T-helper 17 cell (primary cell): ENCODE measurements at places on chromosomes 16 and 17. TPM values are rescaled to one million over a fixed set of nuclear protein-coding genes. Genes with fewer than 3 reads are reported as not detected.
A peak's percentile ranks its signal among the peaks of the same experiment; 100 is the strongest.

- no peaks in the 10 kb centered on the region for H3K27me3 ChIP-seq
- H3K4me1 ChIP-seq = peaks cover 58% of the 10 kb centered on the region
- H3K4me3 ChIP-seq = no peak overlapping the region
- no peak for DNase-seq
- H3K27ac ChIP-seq = peak overlapping the region; percentile 79
- H3K36me3 ChIP-seq = peaks cover 2% of the 10 kb centered on the region
Observed at GRCh38 chr16:58124601-58124915, 4.6 kb downstream of the CFAP20 start.

- peak overlapping the region; percentile 99 for H3K27ac ChIP-seq
- H3K27me3 ChIP-seq = no peaks in the 10 kb centered on the region
- H3K4me1 ChIP-seq = peaks cover 65% of the 10 kb centered on the region
- DNase-seq = no peak
- peak overlapping the region; percentile 63 for H3K4me3 ChIP-seq
Observed at GRCh38 chr17:48416971-48417370, 13.0 kb downstream of the SKAP1 start.

CLEC18C gene
- 1.3 TPM for total RNA-seq

TMC7 gene
- not detected for total RNA-seq

DNA sequence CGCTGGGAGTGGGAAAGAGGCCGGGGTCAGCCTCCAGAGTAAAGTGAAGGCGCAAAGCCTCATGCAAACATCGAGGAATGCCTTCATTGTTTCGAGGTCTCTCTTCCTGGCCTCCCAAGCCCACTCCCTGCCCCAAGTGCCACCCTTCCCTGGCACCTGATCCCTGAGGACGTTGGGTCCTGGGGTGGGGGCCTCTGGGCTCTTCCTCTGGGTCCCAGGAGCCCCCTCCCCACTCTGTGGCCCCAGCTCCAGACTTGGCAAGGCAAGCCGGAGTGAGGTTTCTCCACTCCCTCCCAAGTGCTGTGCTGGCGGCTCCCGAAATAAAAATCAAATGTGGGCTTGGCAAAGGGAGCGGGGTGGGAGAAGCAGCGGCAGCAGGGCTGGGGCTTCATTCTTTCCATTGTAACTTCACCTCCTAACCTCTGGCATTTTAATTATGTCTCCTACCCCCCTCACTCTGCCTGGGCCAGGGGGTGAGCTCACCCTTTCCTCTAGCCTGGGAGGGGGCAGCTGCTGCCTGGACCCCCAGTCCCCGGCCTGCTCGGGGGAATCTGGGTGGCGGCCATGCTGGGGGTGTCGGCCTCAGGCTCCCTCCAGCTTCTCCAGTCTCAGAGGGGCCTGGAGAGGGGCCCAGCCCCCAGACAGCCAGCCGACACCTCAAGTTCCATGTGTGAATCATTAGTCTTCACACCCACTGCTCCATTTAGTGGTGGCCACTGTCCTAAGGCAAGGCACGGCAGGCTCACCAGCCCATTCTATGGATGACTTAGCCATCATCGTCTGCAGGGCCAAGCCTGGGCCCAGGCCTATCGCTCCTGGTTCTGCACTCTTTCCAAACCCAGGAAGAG lies 14.6 kb upstream of the TMEM92 start:
- peaks cover 8% of the 10 kb centered on the region for H3K4me1 ChIP-seq
- no peak overlapping the region for H3K27ac ChIP-seq
- peaks cover 10% of the 10 kb centered on the region for H3K36me3 ChIP-seq
- H3K27me3 ChIP-seq = peaks cover 50% of the 10 kb centered on the region
- DNase-seq = no peak
- H3K4me3 ChIP-seq = no peak overlapping the region

CSH1 gene
- total RNA-seq = 9.9 TPM

- peaks cover 12% of the 10 kb centered on the region for H3K27me3 ChIP-seq
- H3K4me1 ChIP-seq = peaks cover 3% of the 10 kb centered on the region
- DNase-seq = no peak
- H3K27ac ChIP-seq = no peak overlapping the region
- H3K4me3 ChIP-seq = peak overlapping the region; percentile 68
Observed at GRCh38 chr16:70685061-70685937, 554 bp downstream of the MTSS2 start.

DNA sequence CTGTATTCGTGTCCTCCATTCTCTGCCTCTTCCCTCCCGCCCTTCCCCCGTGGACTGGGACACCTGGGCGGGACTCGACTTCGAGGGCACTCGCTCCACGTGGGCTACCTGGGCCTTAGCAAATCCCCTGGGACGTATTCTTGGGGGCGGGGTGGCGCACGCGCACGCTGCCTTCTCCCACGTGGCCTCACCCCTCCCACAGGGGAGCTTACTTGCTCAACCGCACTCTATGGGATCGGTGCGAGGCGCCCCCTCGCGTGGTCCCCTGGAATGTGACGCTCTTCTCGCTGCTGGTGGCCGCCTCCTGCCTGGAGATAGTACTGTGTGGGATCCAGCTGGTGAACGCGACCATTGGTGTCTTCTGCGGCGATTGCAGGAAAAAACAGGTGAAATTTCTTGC lies 3.5 kb downstream of the VMO1 start:
- peak overlapping the region; percentile 39 for H3K4me3 ChIP-seq
- H3K27ac ChIP-seq = no peak overlapping the region
- H3K27me3 ChIP-seq = peaks cover 79% of the 10 kb centered on the region
- no peak for DNase-seq

- H3K4me1 ChIP-seq = peaks cover 10% of the 10 kb centered on the region
- H3K27ac ChIP-seq = no peak overlapping the region
- peaks cover 62% of the 10 kb centered on the region for H3K27me3 ChIP-seq
- H3K4me3 ChIP-seq = no peak overlapping the region
Observed at GRCh38 chr16:87552072-87552718, 50.1 kb upstream of the JPH3 start.

PRR11 gene
- total RNA-seq = 0.57 TPM

PIPOX gene
- 2.2 TPM for total RNA-seq

DNA sequence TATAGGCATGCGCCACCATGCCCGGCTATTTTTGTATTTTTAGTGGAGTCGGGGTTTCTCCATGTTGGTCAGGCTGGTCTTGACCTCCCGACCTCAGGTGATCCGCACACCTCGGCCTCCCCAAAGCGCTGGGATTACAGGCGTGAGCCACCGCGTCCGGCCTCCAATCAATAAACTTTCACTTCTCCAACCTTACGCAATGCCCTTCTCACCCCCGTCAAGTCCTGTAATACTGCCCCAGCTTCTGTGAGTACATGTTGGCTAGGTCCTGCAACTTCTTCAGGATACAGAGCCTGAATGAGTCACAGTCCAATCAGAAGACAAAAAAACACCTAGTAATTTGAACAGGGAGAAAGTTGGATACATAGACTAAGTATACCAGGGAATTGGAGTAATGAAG lies 47.1 kb upstream of the PHOSPHO1 start:
- H3K36me3 ChIP-seq = no peaks in the 10 kb centered on the region
- H3K27me3 ChIP-seq = peaks cover 6% of the 10 kb centered on the region
- no peak overlapping the region for H3K4me3 ChIP-seq
- H3K4me1 ChIP-seq = peaks cover 5% of the 10 kb centered on the region
- H3K27ac ChIP-seq = no peak overlapping the region

- peaks cover 5% of the 10 kb centered on the region for H3K27me3 ChIP-seq
- H3K4me3 ChIP-seq = peak overlapping the region; percentile 67
- peaks cover 3% of the 10 kb centered on the region for H3K36me3 ChIP-seq
Observed at GRCh38 chr17:42179911-42180410, 981 bp downstream of the KCNH4 start.

OR1A1 gene
- total RNA-seq = not detected

PALB2 gene
- 8.7 TPM for total RNA-seq

KRT36 gene
- total RNA-seq = not detected

- H3K27me3 ChIP-seq = no peaks in the 10 kb centered on the region
- peak; percentile 67 for DNase-seq
- H3K4me1 ChIP-seq = peaks cover 18% of the 10 kb centered on the region
- peak within 1 kb of the TSS; percentile 99 for H3K4me3 ChIP-seq
Observed at GRCh38 chr16:1771188-1771863, at the start of gene NME3. Gene NME3, minus strand, starts transcription at chr16:1771543. Its CDS starts 9 bp downstream, at chr16:1771534.

DNA sequence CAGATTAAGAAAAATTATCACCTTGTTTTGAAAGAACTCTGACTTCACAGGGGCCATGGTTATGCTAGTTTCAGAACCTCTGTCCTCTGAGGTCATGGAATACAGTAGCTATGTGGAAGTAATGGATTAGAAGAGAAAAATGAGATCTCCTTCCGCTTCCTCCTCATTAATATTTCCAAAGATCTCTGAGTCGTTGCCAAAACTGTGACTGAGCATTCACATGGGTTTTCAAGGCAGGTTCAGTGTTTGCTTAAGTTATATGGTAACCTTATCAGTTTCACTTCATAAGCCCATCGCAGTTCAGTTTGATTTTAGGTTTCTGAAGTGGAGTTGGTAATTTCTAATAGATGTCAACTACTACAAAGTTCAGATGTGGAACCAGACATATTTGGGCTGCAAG lies 321.2 kb upstream of the SOX9 start:
- no peaks in the 10 kb centered on the region for H3K27me3 ChIP-seq
- H3K4me3 ChIP-seq = no peak overlapping the region
- H3K36me3 ChIP-seq = no peaks in the 10 kb centered on the region
- no peak for DNase-seq

- H3K4me3 ChIP-seq = peak within 1 kb of the TSS; percentile 80
- DNase-seq = peak; percentile 50
- H3K36me3 ChIP-seq = no peaks in the 10 kb centered on the region
- peak within 1 kb of the TSS; percentile 55 for H3K27ac ChIP-seq
Observed at GRCh38 chr16:3187798-3188674, at the start of gene OR1F1. Gene OR1F1, plus strand, starts transcription at chr16:3188204.

GAST gene
- not detected for total RNA-seq

- no peaks in the 10 kb centered on the region for H3K27me3 ChIP-seq
- peaks cover 5% of the 10 kb centered on the region for H3K36me3 ChIP-seq
- H3K4me1 ChIP-seq = peaks cover 6% of the 10 kb centered on the region
Observed at GRCh38 chr17:30513346-30513745, 36.1 kb downstream of the GOSR1 start.

GRCh38 chr16:13545271-13545670 lies 374.7 kb upstream of the ERCC4 start:
- H3K27ac ChIP-seq = no peak overlapping the region
- H3K36me3 ChIP-seq = no peaks in the 10 kb centered on the region
- no peaks in the 10 kb centered on the region for H3K27me3 ChIP-seq
- DNase-seq = no peak

GRCh38 chr17:20122254-20122879 lies 113.2 kb downstream of the SPECC1 start:
- no peaks in the 10 kb centered on the region for H3K36me3 ChIP-seq
- no peak for DNase-seq
- H3K4me1 ChIP-seq = peaks cover 6% of the 10 kb centered on the region
- H3K27ac ChIP-seq = no peak overlapping the region

ANKRD40CL gene
- total RNA-seq = not detected

DNA sequence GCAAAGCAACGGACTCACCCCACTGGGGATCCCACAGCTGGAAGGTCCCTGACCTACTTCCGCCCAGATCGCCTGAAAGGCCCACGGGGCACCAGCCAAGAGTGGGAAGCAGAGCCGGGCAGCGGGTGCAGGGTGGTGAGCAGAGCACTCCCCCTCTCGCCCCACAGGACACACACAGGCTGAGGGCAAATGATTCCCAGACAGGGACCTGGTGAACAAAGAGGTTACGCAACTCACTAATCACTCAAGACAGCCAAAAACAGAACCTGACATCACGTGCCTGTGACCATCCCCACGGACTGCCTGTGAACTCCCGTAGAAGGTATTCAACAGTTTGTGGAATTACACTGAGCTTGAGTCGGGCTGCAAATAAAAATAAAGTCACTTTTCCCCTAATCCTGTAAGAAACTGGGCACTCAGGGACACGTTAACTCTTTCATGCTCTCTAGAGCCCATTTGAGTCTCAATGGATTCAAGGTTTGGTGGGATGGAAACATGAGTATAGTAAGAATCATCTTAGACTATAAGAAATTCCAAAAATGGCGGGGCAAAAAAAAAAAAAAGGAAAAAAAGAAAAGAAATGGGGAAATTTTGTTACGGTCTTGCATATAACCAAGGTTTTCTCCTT lies 396.1 kb downstream of the SOX9 start:
- no peak for DNase-seq
- peaks cover 20% of the 10 kb centered on the region for H3K27me3 ChIP-seq

- no peaks in the 10 kb centered on the region for H3K36me3 ChIP-seq
- no peaks in the 10 kb centered on the region for H3K27me3 ChIP-seq
- H3K4me3 ChIP-seq = no peak overlapping the region
- no peaks in the 10 kb centered on the region for H3K4me1 ChIP-seq
- no peak for DNase-seq
- no peak overlapping the region for H3K27ac ChIP-seq
Observed at GRCh38 chr16:78805556-78805955, 706.1 kb downstream of the WWOX start.

RAMP2 gene
- total RNA-seq = not detected

HSD11B2 gene
- not detected for total RNA-seq

LDHD gene
- total RNA-seq = 0.62 TPM

MT4 gene
- not detected for total RNA-seq

DNA sequence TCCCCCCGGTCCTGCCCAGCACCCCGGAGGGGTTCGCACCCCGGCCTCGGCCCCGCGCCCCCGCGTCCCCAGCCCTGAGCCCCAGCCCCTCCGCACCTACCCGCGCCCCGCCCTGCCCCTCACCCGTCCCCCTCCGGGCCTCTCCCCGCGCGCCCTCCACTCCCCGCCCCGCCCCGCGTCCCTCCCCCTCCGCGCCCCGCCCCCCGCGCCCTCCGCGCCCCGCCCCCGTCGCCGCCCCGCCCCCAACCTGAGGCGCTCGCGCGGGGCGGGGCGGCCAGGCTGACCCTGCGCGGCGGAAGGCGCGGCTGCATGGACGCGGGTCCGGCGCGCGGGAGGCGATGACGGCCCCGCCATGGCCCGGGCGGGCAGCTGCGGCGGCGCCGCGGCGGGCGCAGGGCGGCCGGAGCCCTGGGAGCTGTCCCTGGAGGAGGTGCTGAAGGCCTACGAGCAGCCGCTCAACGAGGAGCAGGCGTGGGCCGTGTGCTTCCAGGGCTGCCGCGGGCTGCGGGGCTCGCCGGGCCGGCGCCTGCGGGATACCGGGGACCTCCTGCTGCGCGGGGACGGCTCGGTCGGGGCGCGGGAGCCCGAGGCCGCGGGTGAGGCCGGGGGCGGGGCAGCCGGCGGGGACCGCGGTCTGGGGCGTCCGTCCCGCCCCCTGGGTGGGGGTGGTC lies at the start of gene SPIRE2:
Gene SPIRE2, plus strand, starts transcription at position 277 of the 671 bp plus-strand sequence. Its CDS starts 76 bp downstream, at position 353.
- DNase-seq = peak; percentile 56
- peaks cover 2% of the 10 kb centered on the region for H3K36me3 ChIP-seq
- H3K27ac ChIP-seq = no peak within 1 kb of the TSS
- H3K4me3 ChIP-seq = peak within 1 kb of the TSS; percentile 69
- H3K4me1 ChIP-seq = peaks cover 4% of the 10 kb centered on the region

GRCh38 chr16:55539049-55539448 lies 27.4 kb upstream of the CAPNS2 start:
- H3K27ac ChIP-seq = no peak overlapping the region
- H3K27me3 ChIP-seq = no peaks in the 10 kb centered on the region
- DNase-seq = no peak
- no peaks in the 10 kb centered on the region for H3K36me3 ChIP-seq

CES1 gene
- 0.42 TPM for total RNA-seq
